Hematopoietic multipotent progenitor cell treated with erythropoietin and hydrocortisone succinate and interleukin-3 and kit ligand, for 8 days (in vitro differentiated cells): ENCODE measurements at places on chromosomes 6 and 20.

- no peak for DNase-seq
These were observed 420.9 kb upstream of the PLCB4 start for GRCh38 chr20:8647961-8648441.

DNA sequence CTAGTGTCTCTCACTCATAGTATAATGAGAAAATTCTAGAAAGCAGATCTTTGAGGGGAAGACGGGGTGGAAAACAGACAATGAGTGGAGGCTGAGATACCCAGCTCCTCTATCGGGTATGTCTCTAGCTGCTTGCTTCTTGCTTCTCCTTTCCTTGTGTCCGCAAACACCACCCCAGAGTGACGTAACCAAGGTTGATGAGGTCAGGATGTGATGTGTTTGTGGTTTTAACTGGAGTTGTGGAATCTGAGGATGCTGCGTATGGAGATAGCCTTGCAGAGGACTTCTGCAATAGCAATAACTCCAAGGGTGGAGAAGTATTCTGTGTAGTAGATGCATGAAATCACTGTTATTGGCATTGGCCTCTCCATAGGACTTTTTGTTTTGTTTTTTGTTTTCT is 132.7 kb upstream of the IFNGR1 start:
- DNase-seq: no peak

- DNase-seq: no peak
These were observed 179.8 kb downstream of the FOXA2 start for GRCh38 chr20:22404419-22405170.

DNA sequence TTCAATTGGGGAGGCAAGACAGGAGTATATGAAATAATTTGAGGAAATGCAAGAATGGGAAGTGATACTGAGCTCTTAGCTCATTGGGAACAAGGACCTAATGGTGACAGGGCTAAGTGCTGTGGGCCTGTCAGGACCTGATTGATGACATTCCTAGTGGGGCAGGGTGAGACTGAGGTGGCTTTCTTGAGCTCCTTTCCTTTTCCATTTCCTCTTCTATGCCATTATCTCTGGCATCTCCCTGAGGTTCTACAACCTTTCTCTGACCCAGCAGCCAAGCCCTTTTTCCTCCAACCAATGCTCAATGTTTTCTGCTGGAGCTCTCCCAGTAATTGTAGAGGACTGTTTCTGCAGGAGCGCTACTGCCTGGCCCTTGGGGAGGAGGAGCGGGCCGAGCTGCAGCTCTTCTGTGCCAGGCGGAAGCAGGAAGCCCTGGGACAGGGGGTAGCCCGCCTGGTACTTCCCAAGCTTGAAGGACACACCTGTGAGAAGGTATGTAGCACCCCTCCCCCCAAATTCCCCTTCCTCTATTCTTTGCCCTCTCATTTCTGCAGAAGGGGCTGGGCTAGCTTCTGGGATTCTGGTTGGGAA is 2.8 kb upstream of the TOMM6 start:
- no peak for DNase-seq

- peak; percentile 33 for DNase-seq
These were observed 93.2 kb downstream of the DLGAP4 start for GRCh38 chr20:36399147-36399968.

DNA sequence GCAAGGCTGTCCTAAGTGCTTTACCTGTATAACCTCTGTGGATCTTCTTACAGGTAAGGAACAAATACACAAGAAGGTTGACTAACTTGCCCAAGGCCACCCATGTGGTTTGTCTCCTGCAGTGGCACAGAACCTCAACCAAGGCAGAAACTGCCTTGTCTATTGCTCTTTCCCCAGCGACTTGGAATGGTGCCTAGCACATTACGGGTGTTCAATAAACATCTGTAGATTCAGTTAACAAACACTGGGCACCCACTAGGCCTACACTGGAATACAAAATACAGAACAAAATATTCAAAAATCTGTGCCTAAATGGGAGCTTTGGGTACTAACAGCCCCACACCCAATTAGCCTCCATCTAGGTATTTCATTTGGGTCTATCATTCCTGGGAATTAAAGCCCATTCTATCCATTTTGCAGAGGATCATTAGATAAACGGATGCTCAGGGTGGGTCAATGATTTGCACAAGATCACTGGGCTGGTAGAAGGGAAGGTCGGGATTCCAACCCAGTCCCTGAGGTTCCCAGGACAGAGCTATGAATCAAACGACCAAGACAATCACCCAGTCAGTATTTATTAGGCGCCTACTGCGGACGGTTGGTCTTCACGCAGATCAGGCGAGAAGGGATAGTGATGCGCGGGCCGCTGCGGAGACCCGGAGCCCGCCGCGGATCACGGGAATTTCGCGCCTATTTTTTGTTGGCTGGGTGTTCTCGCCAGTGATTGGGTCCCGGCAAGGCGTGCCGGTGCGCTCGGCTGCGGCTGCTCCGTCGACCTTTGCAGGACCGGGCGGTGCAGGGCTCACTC is at the start of gene STK35:
Gene STK35, plus strand, starts transcription at position 771 of the 808 bp plus-strand sequence. CDS start 55 bp downstream, outside the sequence.
- peak; percentile 80 for DNase-seq

- DNase-seq: no peak
These were observed 3.7 kb upstream of the CD2AP start for GRCh38 chr6:47473791-47474346.

GRCh38 chr6:24766680-24767462 is 7.9 kb upstream of the GMNN start:
- peak; percentile 71 for DNase-seq

- DNase-seq: no peak
These were observed 1077.6 kb upstream of the MAP3K7 start for GRCh38 chr6:91664327-91664959.
